Activated CD4-positive, alpha-beta T cell treated with anti-CD3 and anti-CD28 coated beads, Interleukin-2, Interleukin-6, amounts not matched to agents 100 ng/mL and 50 ng/mL, durations not matched to agents 16 hours and 8 hours (primary cell): ENCODE measurements at places on chromosomes 1 and 21.

DNA sequence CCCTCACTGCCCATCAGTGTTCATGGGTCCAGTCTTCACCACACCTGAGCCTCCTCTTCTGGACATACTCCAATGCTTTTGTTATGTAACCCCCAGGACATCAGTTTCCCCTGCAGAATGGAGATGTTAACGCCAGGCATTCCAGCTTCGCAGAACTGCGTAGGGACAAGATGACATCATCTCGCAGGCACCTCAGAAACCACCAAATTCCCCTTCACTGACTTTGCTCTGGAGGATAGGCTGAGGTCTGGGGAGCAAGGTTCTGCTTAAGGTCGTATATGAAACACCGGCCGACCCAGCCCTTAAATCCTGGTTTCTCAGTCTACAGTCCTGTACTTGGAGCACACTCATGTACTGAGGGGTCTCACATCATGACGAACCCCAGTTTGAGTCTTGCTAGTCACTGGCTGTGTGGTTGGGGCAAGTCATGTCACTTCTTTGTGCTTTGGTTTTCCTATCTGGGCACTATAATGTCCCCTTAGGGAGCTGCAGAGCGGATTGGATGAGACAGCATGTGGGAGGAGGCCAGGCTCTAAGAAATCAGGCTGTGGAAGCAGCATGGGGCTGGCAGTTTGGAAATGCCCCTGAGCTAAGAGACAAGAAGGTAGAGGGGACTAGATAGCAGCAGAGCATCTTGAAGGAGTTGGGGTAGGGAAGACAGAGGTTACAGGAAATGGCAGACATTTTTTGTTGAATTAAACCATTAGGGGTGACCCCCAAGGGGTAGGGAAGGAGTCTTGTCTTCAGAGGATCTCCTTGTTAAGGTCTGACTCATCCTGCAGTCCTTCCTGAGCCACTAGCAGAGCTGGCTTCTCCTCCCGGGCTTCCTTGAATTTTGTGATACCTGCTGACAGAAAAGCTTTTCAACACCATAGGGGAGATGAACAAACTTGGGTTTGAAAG, 138.3 kb downstream of the FOXD2 start:
- no peak for DNase-seq

DNA sequence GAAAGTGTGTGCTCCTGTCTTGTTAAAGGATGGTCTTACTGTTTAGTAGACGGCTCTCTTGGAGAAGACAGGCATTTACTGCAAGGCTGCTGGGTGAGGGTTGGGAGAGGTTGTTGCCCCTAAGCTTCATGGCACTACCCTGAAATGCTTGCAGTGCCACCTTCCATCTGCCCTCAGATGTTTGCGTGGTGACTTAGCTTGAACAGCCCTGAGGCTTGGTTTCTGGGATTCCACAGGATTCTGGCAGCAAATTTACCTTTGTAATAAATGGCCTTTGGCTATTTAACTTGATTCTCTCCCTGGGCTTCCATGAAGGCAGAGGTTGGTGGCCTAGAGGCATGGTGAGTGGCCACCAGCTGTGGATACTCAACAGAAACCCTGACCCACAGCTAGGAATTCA, 11.6 kb downstream of the MTARC1 start:
- no peak for DNase-seq

GRCh38 chr1:229153955-229154548, 116.9 kb upstream of the RAB4A start:
- no peak for DNase-seq

GRCh38 chr1:145963265-145964019, 933 bp downstream of the ANKRD34A start:
- DNase-seq, result no peak
